Activated CD4-positive, alpha-beta T cell treated with anti-CD3 and anti-CD28 coated beads for 24 hours (primary cell): ENCODE measurements at places on chromosomes 6 and 20.

DNA sequence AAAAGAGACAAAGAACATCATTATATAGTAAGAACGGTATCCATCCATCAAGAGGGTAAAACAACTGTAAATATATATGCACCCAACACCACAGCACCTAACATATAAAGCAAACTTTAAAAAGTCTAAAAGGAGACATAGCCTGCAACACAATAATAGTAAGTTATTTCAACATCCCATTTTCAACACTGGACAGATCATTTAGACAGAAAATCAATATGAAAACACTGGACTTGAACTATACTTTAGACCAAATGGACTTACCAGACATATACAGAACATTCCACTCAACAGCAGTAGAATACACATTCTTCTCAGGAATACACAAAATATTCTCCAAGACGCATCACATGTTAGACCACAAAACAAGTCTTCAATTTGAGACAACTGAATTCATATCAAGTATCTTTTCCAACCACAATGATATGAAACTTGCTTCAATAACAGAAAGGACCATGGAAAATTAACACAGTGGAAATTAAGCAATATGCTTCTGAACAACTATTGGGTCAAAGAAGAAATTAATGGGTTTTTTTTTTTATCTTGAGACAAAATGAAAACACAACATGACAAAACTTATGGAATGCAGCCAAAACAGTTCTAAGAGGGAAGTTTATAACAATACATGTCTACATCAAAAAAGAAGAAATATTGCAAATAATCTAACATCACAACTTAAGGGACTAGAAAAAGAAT lies 23.9 kb upstream of the ASF1A start:
- no peak for DNase-seq

- no peak for DNase-seq
Measured at GRCh38 chr6:73666393-73666792, 12.6 kb upstream of the SLC17A5 start.

DNA sequence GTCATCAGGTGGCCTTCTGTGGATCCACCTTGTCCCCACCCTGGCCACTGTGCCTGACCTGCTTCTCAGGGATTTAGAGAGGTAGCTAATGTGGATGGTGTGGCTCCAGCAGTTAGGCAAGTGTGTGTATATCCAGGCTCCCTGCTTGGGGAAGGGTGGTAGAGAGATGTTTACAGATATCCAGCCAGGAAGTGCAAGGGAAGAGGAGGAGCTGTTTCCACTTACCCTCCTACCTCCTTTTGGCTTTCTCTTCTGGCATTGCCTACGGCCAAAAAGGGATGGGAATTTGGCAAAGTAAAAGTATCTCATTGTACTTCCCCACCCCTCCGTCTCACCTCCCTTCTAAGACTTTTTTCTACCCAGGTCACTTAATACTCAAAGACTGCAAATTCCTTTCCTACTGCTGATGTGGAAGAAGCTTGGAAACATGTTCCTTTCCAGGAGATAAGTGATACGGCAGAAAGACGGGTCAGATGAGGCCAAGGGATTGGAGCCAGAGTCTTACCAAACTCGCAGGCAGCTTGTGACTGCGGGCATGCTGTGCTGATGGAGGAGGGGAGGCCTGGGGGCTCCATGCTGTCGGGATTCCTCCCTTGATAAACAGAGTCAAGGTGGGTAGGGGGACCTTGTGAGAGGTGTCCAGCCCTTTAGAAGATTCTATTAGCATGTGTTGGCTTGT lies 253.4 kb downstream of the PRL start:
- no peak for DNase-seq

- DNase-seq: no peak
Measured at GRCh38 chr20:35134472-35134871, 12.7 kb downstream of the EDEM2 start.

DNA sequence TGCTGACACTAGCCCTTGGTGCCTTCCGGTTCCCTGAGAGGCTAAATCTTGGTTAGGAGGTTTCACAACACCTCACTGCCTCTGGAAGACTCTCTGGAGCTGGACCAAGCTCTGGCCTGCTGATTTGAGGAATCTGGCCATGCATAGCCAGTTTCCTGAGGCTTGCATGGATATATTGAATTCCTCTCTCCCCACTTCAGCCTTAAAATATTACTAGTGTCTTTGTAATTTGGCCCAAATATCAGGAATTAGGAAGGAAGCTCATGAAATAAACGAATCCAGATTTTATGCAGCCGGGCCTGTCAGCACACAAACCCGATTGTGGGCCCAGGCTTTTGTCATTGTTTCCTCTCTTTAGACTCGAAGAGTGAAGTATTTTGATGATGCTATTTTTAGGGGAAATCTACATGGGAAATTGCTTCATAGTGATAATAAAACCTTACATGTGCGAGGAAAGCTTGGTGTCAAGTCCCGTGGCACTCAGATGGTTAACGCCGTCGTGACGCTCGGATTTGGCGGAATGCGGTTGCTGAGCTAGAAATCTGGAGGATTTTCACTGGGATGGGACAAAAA lies 144.4 kb downstream of the PHACTR3 start:
- DNase-seq: no peak

GRCh38 chr6:11055127-11055627 lies 11.1 kb upstream of the ELOVL2 start:
- DNase-seq: no peak

GRCh38 chr6:44094403-44095242 lies 32.6 kb downstream of the MRPL14 start:
- no peak for DNase-seq

DNA sequence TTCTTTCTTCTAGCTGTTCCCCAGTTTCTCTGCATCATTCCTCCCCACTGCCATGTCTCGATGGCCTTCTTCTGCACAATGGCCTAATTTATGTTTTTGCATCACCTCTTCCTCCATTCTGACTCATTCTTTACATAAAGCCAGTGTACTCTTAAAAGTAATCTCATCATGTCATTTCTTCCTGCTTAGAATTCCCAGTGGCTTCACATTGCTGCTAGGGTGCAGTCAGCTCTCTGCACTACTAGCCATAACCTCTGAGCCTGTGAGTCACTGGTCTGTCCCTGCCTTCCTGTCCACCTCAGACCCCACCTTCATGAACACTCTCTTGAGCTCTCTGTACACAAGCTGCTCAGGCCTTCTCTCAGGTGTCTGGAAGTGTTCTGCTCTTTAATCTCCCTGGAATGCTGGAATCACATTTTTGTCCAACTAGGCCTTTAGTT lies 24.1 kb upstream of the TRIM27 start:
- no peak for DNase-seq

DNA sequence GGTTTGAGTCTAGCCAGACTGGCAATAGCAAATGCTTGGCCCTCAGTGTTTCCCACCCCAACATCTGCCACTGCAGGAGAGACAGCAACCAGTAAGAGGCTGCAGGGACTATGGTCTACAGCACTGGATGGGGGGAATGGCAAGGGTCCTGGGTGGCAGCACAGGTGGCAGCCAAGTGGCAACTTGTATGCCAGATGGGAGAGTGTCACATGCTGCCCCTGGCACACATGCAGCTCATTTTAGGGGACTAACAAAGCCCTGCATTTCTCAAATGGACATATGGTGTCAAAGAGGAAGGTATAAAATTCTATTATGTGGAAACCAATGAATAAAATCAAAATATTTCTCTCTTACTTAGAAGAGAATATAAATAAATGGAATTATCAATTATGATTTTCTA lies 298.7 kb upstream of the MARCKS start:
- DNase-seq: no peak

GRCh38 chr20:14963262-14963663 lies 625.9 kb upstream of the FLRT3 start:
- DNase-seq: no peak

GRCh38 chr6:11944111-11944510 lies 68.0 kb upstream of the HIVEP1 start:
- DNase-seq: no peak
